Choroid plexus epithelial cell (primary cell): ENCODE measurements at places on chromosomes 12 and 14.

DNA sequence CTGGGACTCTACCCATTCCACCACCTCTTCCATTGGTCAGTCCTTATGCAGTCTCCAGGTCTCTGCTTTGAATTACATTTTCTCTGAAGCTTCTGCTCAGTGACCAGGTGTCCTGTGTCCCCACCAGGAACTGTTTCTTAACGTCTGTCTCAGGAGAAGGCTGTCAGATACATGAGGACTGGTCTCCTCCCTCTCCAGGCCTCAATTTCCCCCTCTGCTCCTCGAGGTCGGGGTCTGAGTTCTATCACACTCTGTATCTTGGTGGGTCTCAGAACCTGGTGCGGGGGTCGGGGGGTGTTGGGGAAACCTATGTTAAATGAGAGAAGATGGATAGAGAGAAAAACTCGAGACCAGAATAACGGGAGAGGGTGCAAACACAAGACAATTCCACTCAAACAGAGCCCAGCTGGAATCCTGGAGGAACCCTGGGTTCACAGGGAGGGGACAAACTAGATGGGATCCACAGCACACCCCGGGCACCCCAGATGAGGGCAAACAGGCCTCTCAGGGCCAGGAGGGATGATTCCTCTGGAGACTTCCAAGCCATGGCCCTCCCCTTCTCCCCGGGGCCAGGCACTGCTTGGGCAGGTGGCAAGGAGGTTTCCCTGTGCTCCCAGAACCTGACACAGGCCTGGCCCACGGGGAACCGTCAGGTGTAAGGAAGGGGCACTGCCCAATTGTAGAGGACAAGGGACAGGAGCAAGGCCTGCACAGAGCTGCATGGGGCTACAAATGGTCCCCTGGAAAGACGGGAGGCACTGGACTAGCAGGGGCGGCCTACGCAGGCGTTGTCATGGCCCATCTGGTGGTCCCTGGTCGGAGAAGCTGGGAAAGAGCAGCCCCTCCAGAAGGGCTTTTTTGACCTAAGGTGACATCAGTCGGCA, 313.2 kb upstream of the DIO3 start:
- DNase-seq, result no peak

GRCh38 chr12:11967376-11968047, 103.2 kb upstream of the BCL2L14 start:
- DNase-seq, result no peak

GRCh38 chr14:58104808-58105207, 47.2 kb downstream of the ARMH4 start:
- peak; percentile 82 for DNase-seq

DNA sequence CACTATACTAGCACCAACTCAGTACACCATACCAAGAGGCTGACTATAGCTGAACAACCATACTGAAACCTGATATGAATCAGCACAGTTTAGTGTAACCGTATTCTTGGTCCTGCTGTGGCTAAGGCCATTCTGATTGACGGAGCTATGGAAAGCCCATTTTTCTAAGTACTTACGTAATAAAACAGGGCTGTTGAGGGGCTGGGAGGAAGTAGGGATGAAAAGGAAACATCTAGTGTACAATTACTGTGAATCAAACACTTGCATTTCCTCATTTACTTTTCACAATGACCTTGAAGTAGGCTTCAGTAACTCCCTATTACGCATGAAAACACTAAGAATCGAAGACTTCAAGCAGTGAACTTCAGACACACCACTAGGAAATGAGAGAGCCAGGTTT, 198.2 kb downstream of the BTG1 start:
- DNase-seq, result no peak

GRCh38 chr14:47346849-47347248, 328.6 kb downstream of the MDGA2 start:
- no peak for DNase-seq

GRCh38 chr12:99235381-99235780, 412.2 kb upstream of the GARIN6 start:
- DNase-seq, result no peak

- no peak for DNase-seq
Observed at GRCh38 chr14:101628975-101629374, 67.7 kb downstream of the DIO3 start.
